ENCODE measurements at places on chromosomes 3 and 15.

DNA sequence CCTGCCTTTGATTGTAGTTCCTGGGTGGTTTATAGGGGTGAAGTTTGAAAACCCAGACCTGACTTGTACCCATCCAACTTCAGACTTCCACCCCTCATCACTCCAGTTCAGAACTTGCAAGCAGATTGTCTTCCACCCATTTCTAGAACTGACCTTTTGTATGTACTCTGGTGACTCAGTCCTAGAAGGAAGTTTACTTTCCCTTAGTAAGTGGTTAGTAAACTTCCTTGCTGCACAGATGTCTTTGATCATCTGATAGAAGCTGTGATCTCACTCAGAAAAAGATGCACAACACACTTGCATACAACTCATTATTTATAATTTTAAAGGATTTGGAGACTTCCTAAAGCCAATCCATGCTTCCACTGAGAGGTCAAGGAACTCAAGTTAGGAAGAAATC is 368.0 kb downstream of the MFSD1 start:
- no peak for DNase-seq

DNA sequence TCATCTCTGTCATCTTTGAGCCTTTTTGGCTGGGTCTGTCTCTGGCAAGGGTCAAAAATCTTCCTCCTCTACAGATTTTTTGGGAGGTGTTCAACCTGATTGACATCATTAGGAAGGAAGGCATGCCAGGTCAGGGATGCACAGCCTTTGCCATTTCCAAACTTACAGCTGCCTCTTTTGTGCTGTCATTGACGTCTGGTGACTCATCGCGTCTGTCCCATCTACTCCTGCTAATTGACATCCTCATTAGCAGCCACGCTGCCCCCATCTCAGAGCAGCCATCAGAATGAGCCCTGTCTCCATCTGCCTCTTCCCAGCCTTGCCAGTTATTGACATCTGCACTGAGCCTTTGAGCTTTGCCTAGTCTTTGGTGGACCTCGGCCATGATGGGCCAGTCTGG is 53.0 kb downstream of the PDIA5 start:
- no peak for DNase-seq

- DNase-seq, result peak; percentile 46
Measured at GRCh38 chr15:66907826-66908743, 157.3 kb upstream of the SMAD3 start.

- DNase-seq, result no peak
Measured at GRCh38 chr3:14913926-14914778, 33.2 kb upstream of the NR2C2 start.

- DNase-seq, result no peak
Measured at GRCh38 chr15:89666858-89667705, 11.8 kb upstream of the KIF7 start.

GRCh38 chr15:86624261-86625036 is 544.8 kb downstream of the AGBL1 start:
- DNase-seq, result no peak

DNA sequence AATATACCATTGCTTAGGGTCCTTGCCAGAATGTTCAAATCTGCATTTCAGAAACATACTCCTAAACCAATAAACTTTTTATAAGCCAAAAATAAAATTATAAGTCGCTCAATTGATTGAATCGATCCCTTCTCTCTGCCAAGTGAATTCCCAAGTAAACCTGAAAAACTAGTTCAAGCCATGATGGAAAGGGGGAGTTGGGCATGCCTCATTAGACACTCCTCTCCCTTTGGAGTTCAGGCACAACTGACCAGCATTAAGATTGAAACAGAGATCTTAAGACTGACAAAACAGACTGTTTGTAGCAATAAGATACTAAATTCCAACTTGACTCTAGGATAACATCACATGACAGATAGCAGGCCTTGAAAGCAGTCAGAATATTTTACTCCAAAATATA is 113.7 kb upstream of the RASGRP1 start:
- DNase-seq, result no peak

- DNase-seq, result no peak
Measured at GRCh38 chr3:10485380-10485779, 20.0 kb downstream of the ATP2B2 start.

- DNase-seq, result peak; percentile 37
Measured at GRCh38 chr3:39183211-39184080, 8.9 kb downstream of the XIRP1 start.

- DNase-seq, result no peak
Measured at GRCh38 chr15:27196691-27197090, 225.7 kb downstream of the GABRG3 start.

DNA sequence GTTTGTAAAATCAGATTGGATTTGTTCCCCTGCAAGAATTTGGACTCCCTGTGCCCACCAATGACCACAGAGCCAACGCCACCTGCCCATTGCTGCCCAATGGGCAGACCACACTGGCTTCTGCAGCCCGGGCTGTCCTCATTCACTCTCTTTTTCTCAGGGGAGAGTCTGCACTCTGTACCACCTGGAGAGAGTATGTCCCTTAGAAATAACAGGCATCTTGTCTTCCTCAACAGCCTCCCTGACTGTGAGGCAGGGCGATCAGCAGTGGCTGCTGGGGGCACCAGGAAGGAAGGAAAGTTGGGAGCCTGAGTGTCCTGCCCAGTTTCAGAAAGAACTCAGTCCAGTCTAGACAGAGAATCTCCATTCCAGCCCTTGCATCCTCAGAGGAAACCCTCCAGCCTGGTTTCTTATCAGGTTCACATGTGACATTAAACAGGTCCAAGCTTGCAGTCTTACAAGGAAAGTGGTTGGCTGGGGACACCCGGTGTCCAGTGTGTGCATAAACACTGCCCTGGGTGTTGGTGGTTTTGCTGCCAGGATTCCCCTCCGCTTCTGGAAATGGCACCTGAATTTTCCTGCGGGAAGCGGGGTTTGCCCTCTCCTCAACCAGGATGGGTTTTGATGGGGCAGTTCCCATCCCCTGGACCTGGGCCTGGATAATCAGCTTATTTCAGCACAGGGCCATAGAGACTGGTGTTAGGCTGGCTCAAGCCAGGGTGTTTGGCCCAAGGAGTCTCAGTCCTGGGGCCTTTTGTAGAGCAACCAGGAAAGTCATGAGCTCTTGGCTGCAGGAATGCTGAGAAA is 37.2 kb downstream of the SSUH2 start:
- peak; percentile 46 for DNase-seq

DNA sequence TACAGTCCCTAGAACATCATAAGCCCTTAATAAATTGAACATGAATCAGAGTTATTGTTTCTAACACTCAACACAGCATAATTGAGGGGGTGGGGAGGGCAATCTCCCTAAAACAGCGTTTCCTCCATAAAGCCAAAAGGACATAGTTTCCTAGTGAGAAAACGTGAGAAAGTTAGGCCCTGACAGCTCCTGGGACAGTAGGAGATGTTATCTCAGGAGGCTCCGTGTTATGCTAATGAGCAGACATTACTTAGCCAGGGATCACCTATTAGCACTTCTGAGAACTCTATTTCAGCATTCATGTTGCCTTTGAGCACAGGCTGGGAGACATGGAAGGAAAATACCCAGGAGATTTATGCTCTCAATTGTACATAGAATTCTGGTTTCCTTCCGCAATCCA is 229.1 kb upstream of the ADAMTS9 start:
- no peak for DNase-seq

GRCh38 chr3:32817257-32817557 is 590 bp upstream of the TRIM71 start:
- no peak for DNase-seq

- DNase-seq, result no peak
Measured at GRCh38 chr15:92882697-92883162, 17.4 kb upstream of the CHD2 start.

DNA sequence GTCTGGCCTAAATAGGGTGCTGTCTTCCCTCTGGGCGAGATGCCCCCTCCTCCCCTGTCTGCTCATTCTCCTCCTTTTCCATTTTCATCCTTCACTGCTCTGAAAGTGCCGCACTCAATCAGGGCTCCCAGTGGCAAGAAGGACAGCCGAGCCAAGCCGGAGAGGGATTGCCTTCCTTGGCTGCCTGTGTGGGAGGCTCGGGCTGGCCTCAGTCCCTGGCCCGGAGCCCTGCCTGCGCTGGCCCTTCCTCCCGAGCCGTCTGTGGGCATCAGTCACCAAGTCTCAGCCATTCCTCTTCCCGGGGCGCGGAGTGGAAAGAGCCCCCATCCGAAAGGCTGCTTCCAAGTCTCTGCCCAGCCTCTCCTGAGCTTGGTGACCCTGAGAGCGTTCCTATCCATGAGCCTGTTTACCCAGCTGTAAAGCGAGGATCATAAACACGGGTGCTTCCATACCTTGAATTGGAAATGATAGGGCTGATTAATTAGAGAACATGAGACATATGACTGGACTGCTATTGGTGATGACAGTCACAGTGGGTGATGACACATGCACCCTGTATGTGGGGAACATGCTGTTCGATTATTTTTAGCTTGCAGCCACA is 59.1 kb upstream of the TLE3 start:
- DNase-seq, result peak; percentile 16

GRCh38 chr3:168545591-168545990 is 449.9 kb upstream of the GOLIM4 start:
- DNase-seq, result no peak

- DNase-seq, result no peak
Measured at GRCh38 chr3:30017901-30018300, 588.5 kb upstream of the TGFBR2 start.

GRCh38 chr3:12629560-12629959 is 34.4 kb downstream of the RAF1 start:
- no peak for DNase-seq

DNA sequence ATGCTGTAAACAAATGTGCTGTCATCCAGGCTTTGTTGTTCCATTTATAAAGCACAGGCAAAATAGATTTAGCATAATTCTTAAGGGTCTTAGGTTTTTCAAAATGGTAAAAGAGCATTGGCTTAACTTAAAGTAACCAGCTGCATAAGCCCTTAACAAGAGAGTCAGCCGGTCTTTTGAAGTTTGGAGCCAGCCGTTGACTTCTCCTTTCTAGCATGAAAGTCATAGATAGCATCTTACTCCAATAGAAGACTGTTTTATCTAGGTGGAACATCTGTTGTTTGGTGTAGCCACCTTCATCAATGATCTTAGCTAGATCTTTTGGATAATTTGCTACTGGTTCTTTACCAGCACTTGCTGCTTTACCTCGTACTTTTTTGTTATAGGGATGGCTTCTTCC is 297.5 kb upstream of the DCBLD2 start:
- DNase-seq, result no peak

DNA sequence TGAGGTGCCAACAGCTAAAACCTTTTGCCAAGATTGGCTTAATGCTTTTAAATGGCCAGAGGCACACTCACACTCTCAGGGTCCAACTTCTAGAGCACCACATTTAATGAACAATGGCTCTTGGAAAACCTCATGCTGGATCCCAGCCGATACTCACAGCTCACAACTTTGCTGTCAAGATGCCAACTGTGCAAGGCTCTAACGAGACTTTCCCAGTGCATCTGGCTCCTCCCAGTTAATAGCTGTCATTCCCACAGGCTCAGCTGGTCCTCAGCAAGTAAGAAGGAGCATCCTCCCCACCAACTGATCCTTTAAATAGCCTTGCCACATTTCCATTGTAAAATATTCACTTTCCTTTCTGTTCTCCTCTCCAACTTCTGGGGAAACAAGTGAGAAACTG is 20.3 kb upstream of the FRMD4B start:
- DNase-seq, result peak; percentile 40

GRCh38 chr3:197149-197827 is 725 bp downstream of the CHL1 start:
- peak; percentile 28 for DNase-seq

DNA sequence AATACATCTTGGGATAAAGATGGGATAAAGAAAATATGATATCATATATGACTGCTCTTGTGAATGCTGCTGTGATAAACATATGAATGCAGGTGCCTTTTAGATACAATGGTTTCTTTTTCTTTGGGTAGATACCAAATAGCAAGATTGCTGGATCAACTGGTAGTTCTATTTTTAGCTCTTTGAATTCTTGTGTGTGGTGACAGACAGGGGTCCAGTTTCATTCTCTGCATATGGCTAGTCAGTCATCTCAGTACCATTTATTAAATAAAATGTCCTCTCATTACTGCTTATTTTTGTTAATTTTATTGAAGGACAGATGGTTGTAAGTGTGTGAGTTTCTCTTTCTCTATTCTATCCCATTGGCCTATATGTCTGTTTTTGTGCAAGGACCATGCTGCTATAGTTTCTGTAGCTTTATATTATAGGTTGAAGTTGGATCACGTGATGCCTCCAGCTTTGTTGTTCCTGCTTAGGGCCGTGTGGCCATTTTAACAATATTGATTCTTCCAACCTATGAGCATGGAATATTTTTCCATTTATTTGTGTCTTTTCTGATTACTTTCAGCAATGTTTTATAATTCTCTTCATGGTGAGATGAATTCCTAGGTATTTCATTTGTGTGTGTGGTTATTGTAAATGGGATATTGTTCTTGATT is 1089.8 kb upstream of the CADM2 start:
- DNase-seq, result no peak
